ENCODE measurements at places on chromosomes 16 and 17.
A peak's percentile ranks its signal among the peaks of the same experiment; 100 is the strongest.

GRCh38 chr16:81096715-81097208, 567 bp upstream of the GCSH start:
- no peak for DNase-seq

GRCh38 chr16:89633064-89633631, 19.7 kb downstream of the DPEP1 start:
- DNase-seq: no peak

DNA sequence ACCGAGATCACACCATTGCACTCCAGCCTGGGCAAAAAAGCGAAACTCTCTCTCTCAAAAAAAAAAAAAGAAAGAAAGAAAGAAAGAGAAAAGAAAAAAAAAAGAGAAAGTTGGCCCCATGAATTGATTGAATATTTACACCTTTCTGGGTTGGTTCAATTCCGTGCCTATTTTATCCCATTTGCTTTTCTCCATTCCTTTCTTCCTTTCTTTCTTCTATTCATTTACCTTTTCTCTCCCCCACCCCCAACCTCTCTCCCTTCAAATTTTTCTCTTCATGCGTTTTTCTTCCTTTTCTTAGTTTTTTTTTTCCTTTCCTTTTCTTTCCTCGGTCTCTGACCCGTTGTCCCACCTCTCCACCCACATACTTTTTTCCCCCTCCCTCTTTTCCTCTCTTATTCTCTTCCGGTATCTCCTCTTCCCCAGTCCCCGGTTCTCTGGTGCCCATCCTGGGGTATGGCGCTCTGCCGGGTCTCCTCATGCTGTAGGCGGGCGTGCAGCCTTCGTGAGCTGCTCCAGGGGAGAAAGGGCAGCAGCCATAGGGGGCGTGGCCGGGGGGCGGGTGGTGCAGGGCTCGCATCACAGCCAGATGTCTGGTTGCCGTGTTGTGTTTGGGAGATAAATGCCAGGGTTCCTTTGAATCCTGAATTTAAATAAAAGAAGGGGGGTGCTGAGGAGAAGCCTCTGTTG, 5.3 kb upstream of the COL1A1 start:
- no peak for DNase-seq

- no peak for DNase-seq
Observed at GRCh38 chr17:51901242-51901641, 257.3 kb downstream of the CA10 start.

GRCh38 chr17:47270946-47271705, 17.5 kb downstream of the ITGB3 start:
- DNase-seq: no peak

GRCh38 chr17:45063198-45063597, 2.1 kb downstream of the NMT1 start:
- DNase-seq: no peak

- DNase-seq: no peak
Observed at GRCh38 chr17:855569-855968, 73.4 kb downstream of the MRM3 start.

DNA sequence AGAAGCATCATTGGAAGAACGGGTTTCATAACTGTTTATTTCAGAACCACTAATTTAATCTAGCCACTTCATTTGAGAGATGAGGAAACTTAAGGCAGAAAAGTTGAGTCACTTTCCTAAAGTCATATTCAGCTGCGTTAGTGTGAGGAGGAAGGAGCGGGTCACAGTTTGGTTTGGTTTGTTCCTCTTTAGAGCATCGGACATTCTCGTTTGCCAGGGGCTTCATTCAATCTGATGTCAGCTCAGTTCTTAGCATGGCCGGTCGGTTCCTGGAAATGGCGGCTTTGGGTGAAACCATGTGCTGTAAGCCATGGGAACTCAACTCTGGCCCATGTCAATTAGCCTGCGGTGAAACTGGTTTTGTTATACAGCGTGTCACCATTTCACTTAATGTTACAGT, 186.5 kb downstream of the LGALS9B start:
- no peak for DNase-seq

DNA sequence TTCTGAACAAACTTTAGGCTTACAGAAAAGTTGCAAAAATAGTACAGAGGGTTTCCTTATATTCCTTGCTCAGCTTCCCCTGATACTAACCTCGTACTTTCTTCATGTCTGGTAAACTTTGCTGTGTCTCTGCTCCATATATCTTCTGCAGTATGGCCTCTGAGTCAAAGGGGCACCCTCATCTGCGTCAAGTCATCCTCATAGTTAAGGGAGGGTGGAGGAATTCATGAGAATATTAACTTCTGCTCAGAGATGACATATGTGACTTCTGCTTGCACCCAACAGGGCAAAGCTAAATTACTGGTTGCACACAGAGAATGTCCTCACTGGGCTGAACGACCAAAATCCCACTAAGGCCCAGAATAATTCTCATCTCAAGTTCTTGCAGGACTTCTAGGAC, 4.3 kb upstream of the CCL7 start:
- DNase-seq: no peak

DNA sequence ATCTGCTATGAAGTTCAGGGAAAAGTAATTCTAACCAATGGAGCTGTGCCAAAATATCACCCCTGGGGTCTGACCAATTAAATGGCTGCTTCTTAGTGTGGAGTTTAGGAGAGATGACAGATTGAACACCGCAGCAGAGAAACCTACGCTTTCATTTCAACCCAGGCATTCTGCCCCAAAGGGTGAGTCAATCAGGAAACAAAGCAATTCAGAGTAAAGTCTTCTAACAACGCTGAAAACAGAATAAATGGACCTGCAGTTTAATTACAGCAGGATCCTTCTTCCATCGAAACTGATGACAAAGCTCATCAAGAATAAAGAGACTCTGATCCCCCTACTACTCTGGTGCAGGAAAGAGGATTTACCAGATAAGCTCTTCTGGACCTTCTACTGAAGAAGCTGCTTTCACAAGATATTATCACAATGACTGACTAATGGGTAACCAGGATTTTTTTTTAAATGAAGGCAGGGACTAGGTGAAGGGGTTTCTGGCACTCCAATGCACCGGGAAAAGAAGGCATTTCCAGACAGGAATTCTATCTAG, 16.7 kb downstream of the RFFL start:
- DNase-seq: peak; percentile 78

DNA sequence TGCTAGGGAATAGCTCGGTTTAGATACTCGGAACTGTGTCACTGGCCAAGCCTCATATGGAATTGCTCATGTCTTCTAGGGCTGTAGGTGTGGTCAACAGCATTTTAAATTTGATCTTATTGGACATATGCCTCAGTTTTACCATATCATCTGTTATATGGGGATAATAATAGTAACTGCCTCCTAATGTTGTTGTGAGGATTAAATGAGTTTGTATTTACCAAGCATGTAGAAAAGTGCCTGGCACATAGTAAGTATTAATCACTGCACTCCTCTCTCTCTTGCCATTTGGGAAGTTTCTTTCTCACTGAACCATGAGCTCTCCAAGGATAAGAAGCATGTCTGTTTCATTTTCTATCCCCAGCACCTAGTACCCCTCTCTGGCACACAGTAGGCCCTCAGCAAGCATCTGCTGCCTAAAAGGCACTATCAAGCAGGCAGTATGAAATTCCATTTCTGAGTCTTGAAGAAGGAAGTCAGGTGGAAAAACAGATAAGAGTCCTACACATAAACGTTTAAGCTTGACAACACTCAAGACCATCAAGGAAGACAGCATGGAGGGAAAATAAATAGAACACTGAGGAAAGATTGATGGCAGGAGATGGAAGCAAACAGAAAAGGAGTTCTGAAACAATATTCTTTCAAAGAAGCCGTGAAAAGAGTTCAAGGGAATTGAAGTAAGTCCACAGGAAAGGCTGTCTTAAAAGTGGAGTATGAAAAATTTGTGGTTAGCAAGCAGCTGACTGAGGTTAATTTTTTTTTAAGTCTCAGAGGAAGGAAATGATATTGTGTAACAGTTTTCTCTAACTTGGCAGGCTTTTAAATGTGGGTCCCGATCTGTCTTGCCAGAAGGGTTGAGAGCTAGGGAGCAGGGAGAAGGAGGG, 2.2 kb upstream of the ATP6V0A1 start:
- peak; percentile 31 for DNase-seq

GRCh38 chr17:76726231-76726775, at the start of gene JMJD6:
TSS of gene JMJD6 (minus strand) at chr17:76726606. CDS start at chr17:76726475, 131 bp downstream.
- peak; percentile 97 for DNase-seq
